ENCODE measurements at places on chromosomes 1 and 21.

- DNase-seq: no peak
Measured at GRCh38 chr1:214494706-214495105, 56.7 kb downstream of the PTPN14 start.

DNA sequence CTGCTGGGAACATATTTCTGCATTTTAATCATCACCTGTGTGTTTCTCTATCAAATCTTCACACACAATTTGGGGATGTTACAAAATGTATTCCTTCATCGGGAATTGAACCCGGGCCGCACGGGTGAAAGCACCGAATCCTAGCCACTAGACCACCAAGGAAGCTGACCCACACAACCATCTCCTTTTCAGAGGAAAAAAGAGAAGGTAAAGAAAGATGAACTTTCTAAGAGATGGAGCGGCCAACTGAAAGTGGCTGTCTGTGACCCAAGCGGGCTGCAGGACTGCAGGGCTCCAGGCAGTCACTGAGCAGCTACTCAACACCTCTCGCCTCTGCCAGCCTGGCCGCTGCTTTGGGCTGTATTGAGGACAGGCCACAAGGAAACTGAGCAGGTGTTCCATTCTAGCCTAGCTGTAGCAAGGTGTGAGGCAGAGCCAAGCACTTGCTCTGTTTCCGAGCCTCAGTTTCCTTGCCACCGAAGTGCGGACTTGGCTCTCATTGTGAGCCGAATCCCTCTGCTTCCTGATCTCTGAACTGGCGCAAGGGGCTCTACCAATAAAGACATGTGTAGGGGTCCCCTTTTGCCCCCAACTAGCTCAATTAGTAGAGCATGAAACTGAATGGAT lies 156.9 kb upstream of the NBPF11 start:
- DNase-seq: no peak

DNA sequence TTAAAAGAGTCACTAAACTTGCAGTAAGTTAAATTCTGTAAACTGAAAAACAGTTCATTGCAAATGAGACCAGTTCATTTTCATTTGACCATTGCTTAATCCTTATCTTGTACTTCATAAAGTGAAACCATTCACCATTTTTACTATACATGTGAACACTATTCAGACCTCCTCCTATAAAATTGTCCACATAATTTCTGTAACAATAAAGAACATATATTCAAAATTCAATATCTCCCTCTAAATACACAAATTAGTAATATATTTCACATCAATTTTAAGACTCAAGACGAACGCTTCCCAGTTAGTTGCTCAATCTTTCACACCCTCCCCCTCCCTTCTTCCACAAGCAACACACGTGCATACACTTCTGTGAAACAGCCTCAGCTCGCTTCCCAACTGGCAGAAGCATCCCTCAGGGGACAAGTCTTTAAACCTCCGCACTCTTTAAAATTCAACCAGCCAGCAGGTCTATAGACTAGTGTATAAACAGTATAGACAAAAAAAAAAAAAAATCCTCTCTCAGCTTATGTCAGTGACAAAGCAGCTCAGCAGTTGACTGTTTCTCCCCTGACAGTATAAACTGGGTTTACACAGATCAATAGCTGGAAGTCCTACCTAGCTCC lies 99.6 kb downstream of the DENND1B start:
- DNase-seq: no peak

- DNase-seq: no peak
Measured at GRCh38 chr1:244874974-244875579, 10.7 kb upstream of the HNRNPU start.

DNA sequence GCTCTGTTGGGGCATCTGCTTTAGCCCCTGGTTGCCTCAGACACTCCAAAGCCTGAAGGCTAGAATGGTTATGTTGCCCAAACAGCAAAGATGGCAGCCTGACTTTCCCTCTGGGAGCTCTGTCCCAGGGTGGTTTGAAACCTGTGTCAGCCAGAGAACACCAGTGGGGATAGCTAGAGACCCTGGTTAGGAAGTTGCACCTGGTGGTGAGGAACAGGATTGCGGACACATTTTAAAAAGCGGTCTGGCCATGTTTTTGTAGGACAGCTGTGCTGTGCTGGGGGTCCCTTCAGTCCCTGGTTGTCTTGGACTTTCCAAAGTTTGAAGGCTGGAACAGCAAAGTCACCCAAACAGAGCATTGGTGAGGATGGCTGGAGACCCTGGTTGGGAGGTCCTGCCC lies 87.8 kb downstream of the DNM3 start:
- DNase-seq: no peak

DNA sequence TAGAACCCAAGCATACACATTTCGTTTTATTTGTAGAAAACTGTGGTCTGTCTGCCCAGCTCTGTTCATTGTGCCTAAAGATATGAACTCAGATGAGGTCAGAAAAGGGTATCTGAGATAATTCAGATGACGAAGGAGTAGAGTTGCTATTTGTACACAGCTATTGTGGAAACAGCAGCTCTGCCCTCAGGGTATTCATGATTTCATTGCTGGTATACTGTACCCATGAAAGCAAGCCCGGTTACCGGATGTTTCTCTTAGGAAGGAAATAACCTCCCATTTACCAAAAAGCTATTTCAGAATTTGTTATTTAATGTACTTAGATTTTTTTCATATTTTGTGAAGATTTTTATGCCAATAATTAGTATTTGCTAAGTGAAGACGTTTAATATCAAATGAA lies 37.8 kb downstream of the SMAP2 start:
- DNase-seq: no peak

DNA sequence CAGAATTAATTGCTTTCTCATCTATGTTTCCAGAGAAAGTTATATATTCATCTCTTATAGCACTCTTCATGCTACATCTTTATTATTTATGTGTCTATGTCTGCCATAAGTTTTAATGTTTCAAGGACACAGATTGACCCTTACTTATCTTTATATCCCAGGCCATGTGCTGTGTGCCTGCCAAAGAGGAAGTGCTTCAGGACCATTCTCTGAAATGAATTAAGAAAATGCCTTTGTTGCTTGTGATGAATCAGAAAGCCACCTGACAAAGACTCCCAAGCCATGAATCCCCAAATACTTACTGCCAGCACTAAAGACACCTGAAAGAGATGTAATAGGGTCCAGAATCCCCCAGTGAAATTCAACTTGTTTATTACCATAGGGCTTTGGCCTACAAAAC lies 342.1 kb upstream of the C1orf87 start:
- DNase-seq: no peak

All from stimulated activated CD4-positive, alpha-beta T cell treated with anti-CD3 and anti-CD28 coated beads, Interleukin-15, amount 100 ng/mL, for 1 hour (primary cell).